ENCODE measurements at places on chromosomes 1 and 21.

GRCh38 chr1:16918371-16918770 is 3.4 kb upstream of the CROCC start:
- no peak for DNase-seq

DNA sequence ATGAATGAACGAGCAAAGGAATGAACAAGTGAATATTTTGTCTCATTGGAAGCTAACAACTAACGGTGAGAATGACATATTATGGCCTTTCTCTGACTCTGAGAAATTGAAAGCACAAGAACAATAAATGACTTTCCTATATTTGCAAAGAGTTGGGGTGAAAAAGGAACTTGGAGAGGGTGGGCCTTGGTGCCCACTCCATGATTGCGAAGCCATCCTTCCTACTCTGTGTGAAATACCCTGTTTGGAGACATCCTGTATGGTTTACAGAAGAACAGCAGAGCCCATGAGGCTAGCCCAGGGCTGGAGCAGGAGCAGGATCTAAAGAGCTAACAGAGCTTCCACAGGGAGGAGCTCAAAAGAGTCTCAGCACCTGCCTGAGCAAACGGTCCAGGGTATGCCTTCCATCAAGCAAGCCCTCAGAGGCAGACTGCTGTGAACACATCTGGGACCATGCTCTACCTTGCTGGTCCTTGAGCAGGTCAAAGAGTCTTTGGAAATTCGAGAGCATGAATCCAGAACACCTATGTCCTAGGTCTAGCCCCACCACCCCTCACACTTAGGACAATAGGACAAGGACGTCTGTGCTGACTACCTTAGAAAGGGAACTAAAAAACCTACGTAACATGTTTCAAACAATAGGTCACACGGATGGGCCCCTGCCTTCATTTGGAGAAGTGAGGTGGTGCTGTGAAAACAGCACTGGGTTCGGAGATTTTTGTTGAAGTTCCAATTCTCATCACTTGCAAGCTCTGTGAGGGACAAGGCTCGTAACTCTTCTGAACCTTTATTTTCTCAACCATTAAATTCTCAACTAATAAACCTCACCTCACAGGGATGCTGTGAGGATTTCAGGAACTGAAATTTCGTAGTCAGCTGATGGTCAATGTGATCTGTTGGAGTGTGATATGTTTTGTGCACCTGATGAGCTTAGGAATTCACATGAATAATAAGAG is 377.4 kb downstream of the RRAGC start:
- DNase-seq: no peak

DNA sequence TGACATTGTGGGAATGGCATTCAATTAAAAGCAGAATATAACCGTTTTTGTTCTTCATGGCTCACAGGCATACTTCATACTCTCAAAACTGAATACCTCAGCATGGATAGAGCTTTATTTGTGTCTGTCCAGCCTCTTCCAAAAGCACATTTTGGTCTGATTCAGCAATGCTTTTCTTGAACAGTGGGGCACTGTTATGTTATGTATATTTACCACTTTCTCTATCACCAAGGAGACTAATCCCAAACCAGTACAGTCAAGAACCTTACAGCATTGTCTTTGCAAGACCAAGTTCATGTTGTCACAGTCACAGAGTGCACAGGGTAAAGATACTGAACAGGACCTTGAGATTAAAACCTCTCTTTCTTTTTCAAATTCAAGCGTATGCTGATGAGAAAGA is 582.8 kb downstream of the PTBP2 start:
- no peak for DNase-seq

GRCh38 chr1:197029749-197030148 is 37.3 kb downstream of the F13B start:
- DNase-seq: no peak

DNA sequence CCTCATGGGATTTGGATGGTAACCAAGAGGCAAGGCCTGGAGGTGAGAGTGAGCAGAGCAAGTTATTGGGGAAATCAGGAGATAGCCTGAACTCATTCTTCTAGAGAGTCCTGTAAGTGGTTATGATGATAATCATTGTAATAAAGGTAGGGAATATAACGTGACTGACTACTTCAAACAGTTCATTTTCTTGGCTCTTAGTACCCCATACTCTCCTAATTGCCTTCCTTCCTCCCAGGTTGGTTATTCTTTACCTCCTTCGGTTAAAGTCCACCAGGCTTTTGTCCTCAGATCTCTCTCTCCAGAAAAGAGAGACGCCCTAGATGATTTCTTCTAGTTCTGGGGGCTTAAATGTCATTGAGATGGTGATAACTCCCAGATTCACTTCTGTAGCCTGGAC is 35.3 kb downstream of the KIF1B start:
- no peak for DNase-seq

DNA sequence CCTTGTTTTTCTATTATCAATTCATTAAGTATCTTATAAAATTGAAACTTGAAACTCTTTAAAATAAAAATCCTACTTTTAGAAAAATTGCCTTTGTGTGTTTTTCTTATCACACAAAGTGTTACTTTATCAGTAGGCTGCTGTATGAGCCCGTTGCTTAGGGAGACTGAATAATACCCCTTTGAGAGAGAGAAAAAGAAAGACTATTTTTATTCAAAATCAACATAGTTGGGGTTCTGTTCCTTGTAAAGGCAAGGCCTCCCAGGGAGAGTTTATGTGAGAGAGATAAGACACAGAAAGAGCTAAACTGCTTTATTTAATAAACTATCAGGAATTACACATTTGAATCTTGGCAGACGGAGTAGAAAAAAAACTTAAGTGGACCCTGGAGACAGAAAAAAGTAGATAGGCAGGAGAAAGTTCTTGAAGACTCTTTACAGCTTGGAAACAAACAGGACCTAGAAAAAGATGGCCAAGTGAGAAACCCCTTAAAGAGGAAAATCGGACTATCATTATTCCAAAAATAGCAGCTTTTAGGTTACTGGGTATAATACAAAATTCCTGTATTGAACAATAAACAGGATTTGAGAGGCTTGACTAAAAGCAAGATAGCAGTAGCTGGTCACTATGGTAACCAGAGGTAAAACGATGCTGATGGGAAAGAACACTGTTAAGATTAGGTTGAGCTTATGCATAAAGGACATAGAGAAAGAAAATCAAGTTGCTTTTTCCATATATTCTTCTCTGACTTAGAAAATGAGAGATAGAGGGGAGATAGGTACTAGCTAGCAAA is 170.9 kb downstream of the LRRC7 start:
- no peak for DNase-seq

DNA sequence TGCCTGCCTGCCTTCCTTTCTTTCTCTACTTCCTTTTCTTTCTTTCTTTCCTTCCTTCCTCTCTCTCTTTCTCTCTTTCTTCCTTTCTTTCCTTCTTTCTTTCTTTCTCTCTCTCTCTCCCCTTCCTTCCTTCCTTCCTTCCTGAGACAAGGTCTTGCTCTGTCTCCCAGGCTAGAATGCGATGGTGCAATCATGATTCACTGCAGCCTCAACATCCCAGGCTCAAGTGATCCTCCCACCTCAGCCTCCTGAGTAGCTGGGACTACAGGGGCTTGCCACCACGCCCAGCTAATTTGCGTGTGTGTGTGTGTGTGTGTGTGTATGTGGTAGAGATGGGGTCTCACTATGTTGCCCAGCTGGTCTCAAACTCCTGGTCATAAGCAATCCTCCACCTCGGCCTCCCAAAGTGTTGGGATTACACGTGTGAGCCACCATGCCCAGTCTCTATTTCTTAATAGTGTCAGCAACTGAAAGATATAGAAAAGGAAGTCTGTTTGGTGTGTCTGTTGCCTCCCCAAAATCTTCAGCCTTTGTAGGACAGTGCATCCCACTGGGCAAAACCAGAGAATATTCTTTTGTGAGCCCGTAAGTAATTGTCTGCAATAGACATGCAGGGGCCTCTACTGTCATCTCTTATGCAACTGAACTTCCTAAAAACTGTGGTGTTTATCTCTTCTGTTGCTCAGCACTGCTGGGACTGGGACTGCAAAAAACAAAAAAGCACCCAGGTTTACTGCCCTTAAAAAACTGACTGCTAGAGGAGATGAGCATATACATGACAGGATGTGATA is 20.9 kb upstream of the RAB4A start:
- DNase-seq: no peak

DNA sequence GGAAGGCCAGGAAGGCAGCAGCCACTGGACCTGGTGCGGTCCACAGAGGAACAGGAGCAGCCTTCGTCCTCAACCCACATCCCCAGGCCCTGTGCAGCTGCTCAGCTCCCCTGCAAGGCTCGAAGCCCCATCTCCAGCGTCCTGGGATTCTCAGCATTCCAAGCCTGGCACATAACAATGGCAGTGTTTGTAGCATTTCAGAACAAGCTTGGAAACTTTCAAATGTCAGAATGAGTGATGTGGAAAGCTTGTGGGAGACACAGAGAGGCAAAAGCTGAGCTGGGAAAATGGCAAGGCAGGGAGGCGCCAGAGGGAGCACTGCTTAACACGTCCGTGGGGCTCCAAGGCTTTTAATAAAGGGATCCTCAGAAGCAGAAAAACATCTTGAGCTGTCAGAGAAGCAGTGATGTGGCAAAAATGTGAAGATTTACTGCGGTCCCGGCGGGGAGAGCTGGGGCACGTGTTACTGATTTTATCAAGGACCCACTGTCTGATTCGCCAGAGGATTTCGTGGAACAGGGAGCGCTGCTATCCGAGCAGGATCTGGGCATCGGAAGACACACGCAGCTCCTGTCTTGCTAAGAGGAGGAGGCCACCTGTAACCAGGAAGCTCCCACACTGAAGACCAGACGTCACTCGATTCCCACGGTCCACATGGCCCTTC is 38.1 kb downstream of the TOMM20 start:
- DNase-seq: no peak

DNA sequence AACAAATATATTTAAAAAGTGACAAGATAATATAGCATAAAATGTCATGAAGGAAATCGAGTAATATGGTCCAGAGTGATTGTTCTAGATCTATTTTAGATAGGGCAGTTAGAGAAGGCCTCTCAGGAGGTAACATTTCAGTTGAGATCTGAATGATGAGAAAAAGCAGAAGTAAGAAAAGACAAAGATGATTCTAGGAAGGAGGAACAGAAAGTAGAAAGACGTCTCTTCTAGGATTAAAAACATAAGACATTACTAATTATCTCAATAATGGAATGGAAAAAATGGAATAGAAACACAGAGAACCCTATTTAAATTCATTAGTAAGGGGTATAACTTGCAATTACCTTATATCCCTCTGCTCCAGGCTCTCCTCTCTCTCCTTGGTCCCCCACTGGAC is 130.0 kb upstream of the ZNHIT6 start:
- no peak for DNase-seq

DNA sequence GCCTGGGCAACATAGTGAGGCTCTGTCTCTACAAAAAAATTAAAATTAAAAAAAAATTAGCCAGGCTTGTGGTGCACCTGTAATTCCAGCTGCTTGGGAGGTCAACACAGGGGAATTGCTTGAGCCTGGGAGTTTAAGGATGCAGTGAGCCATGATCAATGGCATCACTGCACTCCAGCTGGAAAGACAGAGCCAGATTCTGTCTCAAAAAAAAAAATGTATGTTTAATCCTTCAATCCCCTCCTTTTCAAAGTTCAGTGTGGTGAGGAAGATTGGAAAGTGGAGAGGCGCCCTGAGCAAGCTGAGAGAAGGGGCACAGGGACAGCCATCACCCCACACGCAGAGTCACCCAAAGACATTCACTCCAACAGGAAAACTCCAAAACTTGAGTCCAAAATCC is 97.7 kb upstream of the BACE2 start:
- no peak for DNase-seq

DNA sequence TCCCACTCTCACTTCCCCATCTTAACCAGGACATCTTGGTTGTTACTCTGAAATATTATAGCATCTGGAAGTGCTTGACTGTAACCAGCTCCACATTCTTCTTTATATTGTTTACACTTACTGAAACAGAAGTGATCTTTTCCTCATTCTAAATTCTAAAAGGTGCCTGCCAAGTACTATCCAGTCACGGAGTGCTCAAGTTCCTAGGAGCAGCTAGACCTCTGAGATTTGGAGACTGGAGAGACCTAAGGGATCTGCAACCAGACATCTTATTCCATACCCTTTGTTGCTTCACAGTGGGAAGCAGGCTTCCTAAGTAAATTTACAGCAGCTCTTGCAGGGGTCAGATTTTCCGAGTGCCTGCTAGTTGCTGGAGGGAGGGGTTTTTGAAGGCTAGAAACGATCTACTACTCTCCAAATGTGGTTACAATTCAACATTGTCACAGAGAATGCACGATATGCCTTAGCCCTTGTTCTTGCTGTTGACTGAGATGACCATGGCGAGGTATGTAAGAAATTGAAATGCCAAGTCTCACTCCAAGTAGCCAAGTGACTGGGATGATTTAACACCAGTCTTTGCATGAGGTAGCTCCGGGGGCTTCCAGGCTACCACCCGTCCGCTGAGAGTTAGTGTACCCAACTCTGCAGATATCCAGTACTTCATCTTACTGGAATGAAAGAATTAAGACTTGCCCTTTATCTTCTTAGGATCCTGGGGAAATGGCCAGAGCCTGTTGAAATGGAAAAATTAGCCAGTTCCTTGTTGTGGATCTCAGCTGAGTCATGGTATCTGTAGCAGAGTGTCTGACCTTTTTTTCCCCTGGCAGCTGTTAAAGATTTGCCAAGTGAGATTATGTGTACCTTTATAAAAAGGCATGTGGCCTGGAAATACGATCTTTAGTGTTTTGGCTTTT is 150.8 kb downstream of the MAST2 start:
- DNase-seq: no peak

GRCh38 chr1:205371871-205372660 is 15.3 kb upstream of the KLHDC8A start:
- no peak for DNase-seq

- no peak for DNase-seq
These were observed 65.2 kb upstream of the TMPRSS15 start for GRCh38 chr21:18468790-18469189.

GRCh38 chr1:234253732-234254131 is 119.5 kb upstream of the COA6 start:
- no peak for DNase-seq

- DNase-seq: no peak
These were observed 7.5 kb downstream of the KCNAB2 start for GRCh38 chr1:6053206-6053546.

- DNase-seq: no peak
These were observed 15.3 kb downstream of the NPHP4 start for GRCh38 chr1:5976726-5977493.

- DNase-seq: no peak
These were observed 284.4 kb upstream of the DUSP10 start for GRCh38 chr1:222026280-222026679.

GRCh38 chr1:170714163-170714562 is 50.2 kb downstream of the PRRX1 start:
- DNase-seq: no peak

GRCh38 chr1:47380699-47381098 is 35.4 kb upstream of the FOXE3 start:
- no peak for DNase-seq

GRCh38 chr1:109887884-109888283 is 22.8 kb upstream of the CSF1 start:
- DNase-seq: no peak

All from anterior cingulate cortex (tissue), 58 donors.